ENCODE measurements at places on chromosomes 3 and 15. TPM values are rescaled to one million over a fixed set of nuclear protein-coding genes. Genes with fewer than 3 reads are reported as not detected.

GRCh38 chr3:58530354-58530865 is 6.6 kb downstream of the ACOX2 start:
- H3K27ac ChIP-seq: no peak overlapping the region
- no peak for DNase-seq
- H3K27me3 ChIP-seq: no peaks in the 10 kb centered on the region
- peaks cover 8% of the 10 kb centered on the region for H3K4me1 ChIP-seq
- H3K36me3 ChIP-seq: no peaks in the 10 kb centered on the region

DNA sequence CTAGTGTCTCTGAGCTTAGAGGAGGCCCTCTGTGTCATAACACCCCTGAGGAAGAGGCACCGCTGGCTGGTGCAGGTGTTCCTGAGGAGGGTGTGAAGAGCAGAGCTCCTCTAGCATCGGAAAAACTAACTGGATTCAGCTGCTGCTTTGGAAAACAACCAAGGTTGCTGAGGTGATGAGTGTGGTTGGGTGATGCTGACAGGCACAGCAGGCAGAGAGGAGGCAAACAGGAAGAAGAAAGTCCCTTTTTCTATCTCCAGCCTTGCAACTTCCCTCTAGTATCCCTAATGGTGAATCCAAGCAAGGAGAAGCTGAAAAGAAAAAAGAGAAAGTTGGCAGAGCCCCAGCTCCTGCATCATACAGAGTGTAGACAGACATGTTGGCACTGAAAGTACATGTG is 3.8 kb upstream of the OR4F15 start:
- no peaks in the 10 kb centered on the region for H3K4me1 ChIP-seq
- H3K4me3 ChIP-seq: no peak overlapping the region
- no peak overlapping the region for H3K27ac ChIP-seq
- no peak for DNase-seq
- no peaks in the 10 kb centered on the region for H3K27me3 ChIP-seq

DNA sequence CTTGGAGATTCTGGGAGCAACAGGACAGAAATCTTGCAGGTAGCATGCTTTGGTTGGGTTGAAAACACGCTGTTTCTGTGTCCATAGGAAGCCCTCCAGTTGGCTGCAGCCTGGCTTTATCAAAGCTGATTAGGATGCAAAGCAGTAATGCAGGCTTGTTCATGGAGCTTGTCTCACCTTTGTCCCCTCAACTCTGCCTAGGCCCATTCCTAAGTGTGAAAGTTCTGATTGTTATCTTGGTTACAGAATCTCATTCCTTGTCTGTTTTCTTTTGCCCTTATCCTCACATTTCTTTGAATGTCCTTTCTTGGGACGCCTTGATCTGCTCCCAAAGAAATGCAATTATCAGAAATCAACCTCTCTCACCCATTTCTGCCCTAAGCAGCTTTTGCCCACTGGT is 83.5 kb downstream of the IL20RB start:
- no peaks in the 10 kb centered on the region for H3K36me3 ChIP-seq
- no peak overlapping the region for H3K27ac ChIP-seq
- H3K27me3 ChIP-seq: no peaks in the 10 kb centered on the region
- no peak for DNase-seq
- no peak overlapping the region for H3K4me3 ChIP-seq

DNA sequence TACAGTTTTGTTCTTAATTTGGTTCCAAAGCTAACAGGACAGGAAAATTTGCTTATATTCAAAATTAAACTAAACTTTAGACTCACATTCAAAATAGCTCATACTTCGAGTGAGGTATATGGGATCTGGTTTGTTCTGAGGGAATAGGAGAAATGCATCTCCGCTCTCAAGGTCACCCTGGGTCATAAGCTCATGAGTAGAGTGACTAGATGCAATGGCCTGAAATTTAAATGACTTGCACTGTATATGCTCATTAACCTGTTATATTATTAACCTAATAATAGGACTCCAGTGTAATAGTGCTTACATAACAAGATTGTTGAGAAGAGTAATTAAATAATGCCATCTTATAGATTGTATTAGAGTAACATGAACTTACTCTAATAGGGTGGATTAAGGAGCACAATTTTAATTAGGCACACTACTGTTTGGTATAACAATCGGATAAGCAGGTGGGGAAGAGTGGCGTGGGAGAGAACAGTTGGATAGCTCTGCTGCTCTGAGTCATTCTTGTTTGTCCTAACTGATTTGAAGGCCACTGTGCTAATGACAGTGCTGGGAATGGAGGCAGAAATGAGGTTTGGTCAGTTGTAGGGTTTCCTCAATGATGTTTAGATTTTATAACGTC is 5.2 kb downstream of the NKTR start:
- H3K27me3 ChIP-seq: no peaks in the 10 kb centered on the region
- H3K4me1 ChIP-seq: peaks cover 5% of the 10 kb centered on the region
- H3K36me3 ChIP-seq: no peaks in the 10 kb centered on the region
- H3K27ac ChIP-seq: no peak overlapping the region

GPR62 gene
- 0.19 TPM for total RNA-seq

GRCh38 chr3:77605308-77605707 is 565.4 kb downstream of the ROBO2 start:
- no peaks in the 10 kb centered on the region for H3K36me3 ChIP-seq
- no peak for DNase-seq
- H3K4me3 ChIP-seq: no peak overlapping the region
- H3K4me1 ChIP-seq: no peaks in the 10 kb centered on the region
- H3K27me3 ChIP-seq: no peaks in the 10 kb centered on the region

MLH1 gene
- total RNA-seq: 47.3 TPM

GRCh38 chr3:17770682-17771081 is 28.3 kb upstream of the TBC1D5 start:
- no peaks in the 10 kb centered on the region for H3K27me3 ChIP-seq
- no peaks in the 10 kb centered on the region for H3K36me3 ChIP-seq
- no peak overlapping the region for H3K27ac ChIP-seq
- DNase-seq: no peak
- no peaks in the 10 kb centered on the region for H3K4me1 ChIP-seq
- H3K4me3 ChIP-seq: no peak overlapping the region
